Suppressor macrophage treated with lipopolysaccharide for 4 hours (primary cell): ENCODE measurements at places on chromosomes 1 and 21.
A peak's percentile ranks its signal among the peaks of the same experiment; 100 is the strongest.

DNA sequence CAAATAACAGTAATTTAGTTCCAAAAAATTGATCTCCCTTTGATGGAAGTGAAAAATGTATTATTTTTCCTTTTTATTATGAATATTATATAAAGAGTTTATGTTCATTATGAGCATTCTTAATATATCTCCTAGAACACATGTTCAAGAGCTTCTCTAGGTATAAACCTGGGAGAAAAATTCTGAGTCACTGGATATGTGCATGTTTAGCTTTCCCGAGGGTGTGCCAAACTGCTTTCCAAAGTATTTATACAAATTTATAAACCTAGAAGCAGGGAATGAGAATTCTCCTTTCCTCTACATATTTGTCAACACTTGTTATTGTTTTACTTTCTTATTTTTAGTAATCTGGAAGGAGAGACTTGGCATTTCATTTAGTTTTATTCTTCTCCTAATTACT is 25.0 kb downstream of the XCL2 start:
- no peak for DNase-seq

GRCh38 chr1:87766737-87767136 is 438.1 kb downstream of the LMO4 start:
- no peak for DNase-seq

DNA sequence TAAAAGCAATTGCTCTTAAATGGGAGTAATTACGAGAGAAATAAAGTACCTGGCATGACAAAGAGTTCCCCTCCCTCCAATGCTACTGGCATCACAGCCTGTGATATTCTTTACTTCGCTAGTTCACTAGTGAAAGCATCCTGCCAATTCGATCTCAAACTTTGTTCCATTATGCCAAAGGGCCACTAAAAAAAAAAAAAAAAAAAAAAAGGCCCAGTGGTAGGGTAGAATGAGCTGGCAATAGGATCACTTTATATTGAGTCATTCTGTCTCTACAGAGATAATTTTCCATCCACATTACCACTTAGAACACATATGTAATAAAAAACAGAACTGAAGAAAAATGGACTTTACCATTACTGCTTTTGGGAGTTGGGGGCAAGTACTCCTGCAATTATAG is 11.2 kb downstream of the PUM1 start:
- DNase-seq = peak; percentile 28

DNA sequence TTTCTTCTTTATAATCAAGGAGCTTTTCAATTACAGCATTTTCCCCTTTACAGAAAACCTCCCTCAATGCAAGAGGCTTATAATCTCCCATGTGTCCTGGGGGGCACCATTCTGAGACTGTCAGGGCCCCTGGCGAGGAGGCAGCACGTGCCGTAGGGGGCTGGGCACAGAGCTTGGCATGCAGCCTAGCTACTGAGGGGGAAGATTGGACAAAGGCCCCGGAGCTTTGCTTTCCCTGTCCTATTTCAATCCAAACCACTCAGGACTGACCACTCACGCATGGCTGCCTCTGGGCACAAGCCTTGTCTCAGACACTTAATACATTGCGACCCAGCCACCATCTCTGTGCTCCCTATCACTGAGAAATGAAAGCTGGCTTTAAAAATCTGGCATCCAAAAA is 2.8 kb upstream of the RAP1GAP start:
- DNase-seq = no peak

DNA sequence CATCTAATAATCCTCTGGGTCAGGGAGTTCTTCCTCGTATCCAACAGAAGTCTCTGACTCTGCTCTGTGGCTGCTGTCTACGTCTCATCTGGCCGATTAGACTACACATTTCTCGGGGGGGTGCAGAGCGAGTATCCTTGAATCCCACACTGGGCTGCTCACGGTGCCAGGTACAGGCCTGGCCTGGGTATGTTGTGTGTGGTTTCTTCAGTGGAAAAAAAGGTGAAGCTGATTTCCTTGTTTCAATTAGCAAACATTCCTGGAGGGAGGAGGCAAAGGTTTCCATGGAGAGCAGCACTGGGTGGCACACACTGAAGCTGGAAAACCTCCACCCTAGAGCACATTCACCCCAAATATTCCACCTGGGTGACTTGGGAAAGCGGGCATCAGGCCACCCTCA is 2.0 kb upstream of the RAB7B start:
- no peak for DNase-seq

DNA sequence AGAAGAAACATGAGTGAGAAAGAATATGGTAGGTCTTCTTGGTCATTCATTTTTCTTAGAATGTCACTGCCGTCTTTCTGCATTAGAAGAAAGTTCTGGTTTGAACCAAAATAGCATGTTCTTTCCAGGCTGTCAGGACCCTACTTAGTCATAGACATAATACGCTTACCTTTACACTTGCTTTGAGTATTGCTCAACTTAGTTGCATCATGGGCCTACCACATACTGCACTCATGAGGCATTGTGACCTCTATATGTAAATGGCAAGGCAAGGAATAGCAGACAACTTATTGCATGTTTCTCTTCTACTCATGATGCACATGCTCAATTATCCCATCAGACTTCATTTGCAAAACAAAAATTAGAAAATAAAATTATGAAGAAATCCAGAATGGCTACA is 415.0 kb downstream of the HLX start:
- DNase-seq = no peak

GRCh38 chr1:95852483-95853070 is 618.6 kb downstream of the RWDD3 start:
- DNase-seq = no peak

DNA sequence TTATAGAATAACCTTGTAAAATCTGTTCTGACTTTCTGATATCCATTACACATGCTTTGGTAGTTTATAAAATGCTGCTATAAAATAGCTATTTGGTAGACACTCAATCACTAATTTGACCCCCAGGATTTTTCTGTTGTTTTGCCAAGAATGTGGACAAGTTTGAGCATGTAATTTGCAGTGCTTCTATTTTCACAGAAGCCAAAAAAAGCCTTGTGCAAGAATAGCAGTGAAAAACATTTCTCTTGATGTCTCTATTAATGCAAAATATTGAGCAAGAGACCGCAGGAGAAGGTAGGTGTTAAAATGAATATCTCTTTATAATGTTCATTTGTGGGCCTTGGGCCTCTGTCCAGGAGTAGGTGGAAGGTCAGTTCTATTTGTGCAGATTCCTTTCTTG is 22.5 kb downstream of the MAP3K7CL start:
- no peak for DNase-seq

- DNase-seq = no peak
Measured at GRCh38 chr1:227557962-227558725, 5.2 kb upstream of the ZNF678 start.

DNA sequence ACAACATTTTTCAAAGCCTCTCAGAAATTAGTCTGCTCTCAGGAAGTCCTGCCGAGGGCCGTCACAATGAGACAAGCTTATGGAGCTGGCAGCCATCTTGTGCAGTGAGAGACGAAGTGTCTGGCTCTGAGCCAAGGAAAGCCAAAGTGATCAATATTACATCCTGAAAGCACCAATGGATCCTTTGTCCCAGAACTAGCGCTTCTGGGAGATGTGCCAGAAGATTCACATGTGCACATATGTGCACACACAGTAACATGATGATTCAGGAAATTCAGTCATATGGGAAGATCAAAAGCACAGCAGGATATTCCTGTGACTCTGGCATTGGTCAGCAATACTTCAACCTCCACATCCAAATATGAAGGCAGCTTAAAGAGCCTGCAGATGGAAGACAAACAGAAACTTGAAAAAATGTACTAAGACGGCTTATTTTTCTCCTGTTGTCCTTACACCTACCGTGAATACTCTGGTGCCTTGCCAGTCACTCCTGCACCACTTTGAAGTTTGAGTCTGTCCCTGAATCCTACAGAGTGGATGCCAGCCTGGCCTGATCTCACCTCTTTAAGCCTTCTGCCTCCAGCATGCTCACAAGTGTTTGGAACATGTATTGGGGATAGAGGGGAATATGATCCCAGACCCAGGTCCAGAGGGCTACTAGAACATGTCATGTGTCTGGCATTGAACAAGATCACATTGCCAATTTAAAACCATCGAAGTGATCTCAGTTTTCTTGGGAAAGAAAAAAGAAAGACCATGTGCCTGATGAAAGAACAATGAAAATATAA is 44.5 kb upstream of the PRRX1 start:
- DNase-seq = no peak

- DNase-seq = no peak
Measured at GRCh38 chr1:164801791-164802502, 243.0 kb downstream of the PBX1 start.

DNA sequence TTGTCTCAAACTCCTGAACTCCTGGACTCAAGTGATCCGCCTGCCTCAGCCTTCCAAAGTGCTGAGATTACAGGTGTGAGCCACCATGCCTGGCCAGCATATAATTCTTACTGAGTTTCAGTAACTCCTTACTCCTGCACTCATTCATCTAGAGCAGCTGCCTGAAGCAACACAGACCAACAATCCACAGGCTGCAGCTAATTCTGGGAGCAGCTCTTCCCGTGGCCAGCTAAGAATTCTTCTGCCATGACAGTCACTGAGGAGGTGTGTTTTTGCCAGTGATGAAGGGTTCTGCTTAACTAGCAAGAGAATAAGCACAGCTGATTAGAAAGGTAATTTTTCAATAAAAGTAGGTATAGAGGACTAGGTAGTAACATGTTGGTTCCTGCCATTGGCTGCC is 5.4 kb downstream of the VTCN1 start:
- no peak for DNase-seq

DNA sequence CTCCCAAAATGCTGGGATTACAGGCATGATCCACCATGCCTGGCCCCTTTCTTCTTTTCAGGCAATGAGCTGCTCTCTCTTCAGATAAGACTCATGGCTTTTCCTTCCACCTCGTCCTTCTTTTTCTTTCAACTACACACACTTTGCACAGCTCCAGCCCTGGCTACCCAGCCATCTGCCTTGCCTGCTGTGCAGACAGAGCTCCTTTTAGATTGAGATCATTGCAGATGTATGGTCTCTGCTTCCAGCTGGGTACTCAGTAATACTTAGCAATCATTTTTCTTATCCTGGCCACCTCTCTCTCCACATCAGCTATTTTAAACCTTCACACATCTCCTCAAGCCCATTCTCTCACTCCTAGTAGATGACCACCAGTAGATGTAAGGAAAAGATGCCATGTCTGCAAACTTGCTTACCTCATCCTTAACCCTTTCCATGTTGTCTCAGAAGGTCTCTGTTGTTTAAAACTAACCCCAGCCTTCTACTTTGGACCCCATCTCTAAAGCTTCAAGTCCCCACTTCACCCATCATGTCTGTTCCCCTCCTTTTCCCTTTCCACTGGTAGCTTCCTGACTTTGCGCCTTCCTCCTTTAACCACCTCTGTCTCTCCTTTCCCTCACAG is 7.3 kb downstream of the RAB4A start:
- DNase-seq = no peak

DNA sequence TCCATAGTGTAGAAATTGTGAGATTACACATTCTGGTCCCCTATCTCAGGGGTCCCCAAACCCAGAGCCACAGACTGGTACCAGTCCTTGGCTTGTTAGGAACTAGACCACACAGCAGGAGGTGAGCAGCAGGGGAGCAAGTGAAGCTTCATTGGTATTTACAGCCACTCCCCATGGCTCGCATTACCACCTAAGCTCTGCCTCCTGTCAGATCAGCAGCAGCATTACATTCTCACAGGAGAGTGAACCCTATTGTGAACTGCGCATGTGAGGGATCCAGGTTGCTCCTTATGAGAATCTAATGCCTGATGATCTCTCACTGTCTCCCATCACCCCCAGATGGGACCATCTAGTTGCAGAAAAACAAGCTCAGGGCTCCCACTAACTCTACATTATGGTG is 229.7 kb upstream of the IRF2BP2 start:
- DNase-seq = no peak

DNA sequence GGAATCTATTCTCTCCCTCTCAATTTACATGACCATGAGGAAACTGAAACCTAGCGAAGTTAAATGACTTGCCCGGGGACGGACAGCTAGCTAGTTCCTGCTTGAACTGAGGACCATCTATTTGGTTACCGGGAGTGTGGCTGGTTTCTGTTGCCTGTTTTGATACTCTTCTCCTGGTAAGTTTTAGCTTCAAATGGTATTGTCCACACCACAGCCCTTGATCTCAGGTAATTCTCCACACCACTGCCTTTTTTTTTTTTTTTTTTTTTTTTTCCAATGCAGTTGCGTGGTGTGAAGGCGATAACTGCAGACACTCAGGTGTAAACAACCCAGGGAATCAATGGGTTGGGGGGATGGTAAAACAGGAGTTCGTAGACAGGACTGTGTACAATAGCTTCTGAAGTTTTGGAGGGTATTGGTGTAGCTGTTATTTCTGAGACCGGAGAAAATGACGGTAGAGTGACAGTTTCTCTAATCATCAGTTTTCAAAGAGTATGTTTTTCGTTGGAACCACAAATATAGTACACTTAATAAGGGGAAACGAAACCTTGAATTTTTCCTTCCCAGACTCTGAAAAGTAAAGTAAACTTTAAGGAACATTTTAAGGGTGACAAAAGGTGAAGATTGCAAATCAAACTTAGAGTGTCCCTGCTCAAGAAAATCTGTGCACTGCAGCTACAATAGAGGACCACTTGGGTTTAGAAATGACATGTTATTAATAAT is 125.3 kb upstream of the CACYBP start:
- peak; percentile 88 for DNase-seq

- peak; percentile 87 for DNase-seq
Measured at GRCh38 chr1:66416295-66416694, 117.7 kb upstream of the SGIP1 start.

DNA sequence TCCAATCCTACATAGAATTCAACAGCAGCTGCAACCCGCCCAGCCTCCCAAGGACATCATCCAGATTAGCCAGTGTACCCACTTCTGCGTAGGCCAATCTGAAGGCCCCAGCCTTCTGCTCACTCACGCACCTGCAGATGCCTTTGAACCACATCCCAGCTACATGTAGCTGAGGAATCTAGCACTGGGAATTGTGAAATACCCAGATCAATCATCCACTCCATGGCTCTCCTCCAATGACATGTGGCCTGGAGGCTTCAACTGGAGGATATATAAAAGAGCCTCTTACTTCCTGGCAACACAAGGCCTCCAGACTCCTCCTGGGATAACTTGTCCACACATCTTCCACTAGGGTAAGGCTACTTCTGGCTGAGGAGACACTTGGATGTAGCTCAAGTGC is at the start of gene LCE6A:
LCE6A (plus strand) TSS at position 301 of the 400 bp plus-strand sequence. CDS start 665 bp downstream, outside the sequence.
- DNase-seq = no peak

- DNase-seq = no peak
Measured at GRCh38 chr1:219534991-219535390, 77.9 kb downstream of the ZC3H11B start.

- peak; percentile 74 for DNase-seq
Measured at GRCh38 chr1:27632387-27633297, 2.3 kb downstream of the FGR start.

GRCh38 chr1:34262023-34262853 is 85.5 kb downstream of the C1orf94 start:
- no peak for DNase-seq

- DNase-seq = peak; percentile 50
Measured at GRCh38 chr1:207941665-207942064, 30.7 kb upstream of the CD34 start.
